ENCODE measurements at places on chromosomes 13 and 19. TPM values are rescaled to one million over a fixed set of nuclear protein-coding genes. Genes with fewer than 3 reads are reported as not detected.

Gene RPS19
- total RNA-seq = 1,320 TPM

Gene KCNC3
- 0.26 TPM for total RNA-seq

Gene KIR2DL1
- not detected for total RNA-seq

Gene BEST2
- total RNA-seq = 1.8 TPM

Gene RINL
- 5.8 TPM for total RNA-seq

Gene DAND5
- total RNA-seq = not detected

Gene NUCB1
- 467 TPM for total RNA-seq

Gene CRTC1
- 2.1 TPM for total RNA-seq

Gene C13orf42
- not detected for total RNA-seq

Gene LHB
- total RNA-seq = 1.2 TPM

Gene SPACA4
- not detected for total RNA-seq

Gene SLC10A2
- total RNA-seq = not detected

Gene CACNA1A
- total RNA-seq = 1.3 TPM

Gene PIP5K1C
- 23.7 TPM for total RNA-seq

Gene NFIX
- total RNA-seq = 33.9 TPM

Gene MBD3L5
- total RNA-seq = not detected

Gene MATK
- total RNA-seq = 0.40 TPM

Gene CNMD
- total RNA-seq = not detected

Gene PTPRH
- total RNA-seq = 3.9 TPM

Gene ELAVL1
- total RNA-seq = 51.3 TPM

Gene OR7G2
- total RNA-seq = not detected

Gene OR7C1
- not detected for total RNA-seq

Gene LMTK3
- total RNA-seq = 0.26 TPM

Gene SOX1
- total RNA-seq = not detected

Gene KRTDAP
- not detected for total RNA-seq

Gene EBI3
- total RNA-seq = 0.39 TPM

Gene FUT3
- total RNA-seq = not detected

Gene THSD8
- not detected for total RNA-seq

Gene POU4F1
- not detected for total RNA-seq

Gene CGB3
- total RNA-seq = not detected
